ENCODE measurements at places on chromosomes 5 and 9.

DNA sequence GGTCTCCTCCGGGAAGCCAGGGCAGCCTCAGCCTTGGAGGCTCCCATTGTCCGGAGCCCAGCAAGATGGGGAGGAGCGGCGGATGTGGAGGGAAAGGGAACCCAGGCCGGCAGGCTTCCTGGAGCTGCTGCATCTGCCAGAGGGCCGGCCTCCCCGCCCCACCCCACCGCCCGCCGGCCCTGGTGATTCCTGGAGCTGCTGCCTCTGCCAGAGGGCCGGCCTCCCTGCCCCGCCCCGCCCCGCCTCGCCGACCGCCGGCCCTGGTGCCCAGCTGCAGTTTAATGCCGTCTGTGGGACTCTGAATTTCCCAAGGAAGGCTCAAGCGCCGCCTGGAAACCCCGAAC, 31.6 kb downstream of the EXD3 start:
- H3K27me3 ChIP-seq: no peaks in the 10 kb centered on the region
- H3K36me3 ChIP-seq: no peaks in the 10 kb centered on the region
- no peak overlapping the region for H3K4me3 ChIP-seq
- no peak overlapping the region for H3K27ac ChIP-seq
- no peaks in the 10 kb centered on the region for H3K4me1 ChIP-seq
- DNase-seq: no peak

- H3K4me1 ChIP-seq: no peaks in the 10 kb centered on the region
- no peak overlapping the region for H3K27ac ChIP-seq
- DNase-seq: no peak
Observed at GRCh38 chr9:68791169-68791568, 86.1 kb downstream of the PIP5K1B start.

- peaks cover 31% of the 10 kb centered on the region for H3K4me1 ChIP-seq
- peak overlapping the region; percentile 70 for H3K27ac ChIP-seq
- peak overlapping the region; percentile 82 for H3K4me3 ChIP-seq
- DNase-seq: no peak
- H3K36me3 ChIP-seq: peaks cover 9% of the 10 kb centered on the region
- H3K27me3 ChIP-seq: no peaks in the 10 kb centered on the region
Observed at GRCh38 chr9:125747765-125748445, 732 bp downstream of the PBX3 start.

DNA sequence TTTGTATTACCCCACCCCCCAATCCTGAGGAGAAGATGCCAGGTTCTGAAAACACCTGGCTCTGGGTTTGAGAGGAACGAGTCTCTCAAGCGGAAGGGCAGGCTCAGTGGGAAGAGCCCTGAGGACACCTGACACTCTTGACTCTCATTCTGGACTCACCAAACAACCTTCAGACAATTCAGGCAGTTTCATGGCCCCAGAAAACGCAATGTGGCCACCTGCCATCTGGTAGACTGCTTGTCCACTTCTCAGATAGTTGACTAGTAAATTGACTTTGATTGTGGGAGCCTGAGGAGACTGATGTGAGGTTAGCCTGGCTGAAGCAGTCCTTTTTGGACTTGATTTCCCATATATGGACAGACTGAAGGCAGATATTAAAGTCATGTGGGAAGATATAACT, 117.5 kb upstream of the FSTL4 start:
- no peak overlapping the region for H3K4me3 ChIP-seq
- H3K4me1 ChIP-seq: no peaks in the 10 kb centered on the region
- H3K27ac ChIP-seq: no peak overlapping the region
- H3K36me3 ChIP-seq: no peaks in the 10 kb centered on the region
- no peaks in the 10 kb centered on the region for H3K27me3 ChIP-seq
- DNase-seq: no peak

- H3K4me1 ChIP-seq: peaks cover 29% of the 10 kb centered on the region
- no peaks in the 10 kb centered on the region for H3K36me3 ChIP-seq
- H3K4me3 ChIP-seq: no peak overlapping the region
- DNase-seq: no peak
- no peaks in the 10 kb centered on the region for H3K27me3 ChIP-seq
Observed at GRCh38 chr5:111997308-111997707, 240.3 kb upstream of the NREP start.

DNA sequence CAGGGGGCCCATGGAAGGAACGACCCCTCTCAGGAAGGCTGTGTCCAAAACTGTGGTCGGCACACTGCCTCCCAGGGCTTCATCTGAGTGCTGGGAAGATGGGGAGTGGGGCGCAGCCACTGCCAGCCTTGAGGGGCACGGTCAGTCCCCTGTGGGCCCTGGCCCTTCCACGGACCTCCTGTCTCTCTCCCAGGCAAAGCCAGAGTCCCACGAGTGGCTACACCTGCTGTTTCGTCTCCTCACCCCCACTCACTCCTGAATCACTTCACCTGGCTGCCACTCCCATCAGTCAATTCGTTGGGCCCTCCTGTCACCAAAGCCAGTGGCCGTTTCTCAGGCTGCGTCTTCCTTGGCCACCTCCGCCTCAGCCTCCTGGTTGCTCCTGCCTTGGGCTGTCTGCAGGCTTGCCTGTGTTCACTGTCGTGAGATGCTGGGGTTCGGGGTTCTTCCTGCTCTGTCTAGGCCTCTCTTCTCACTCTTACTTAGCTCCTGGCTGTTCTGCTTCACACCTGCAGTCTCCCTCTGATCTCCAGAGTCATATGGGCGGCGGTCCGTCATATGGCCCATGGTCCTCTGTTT, 58.8 kb upstream of the RNF130 start:
- peaks cover 26% of the 10 kb centered on the region for H3K27me3 ChIP-seq
- no peak overlapping the region for H3K4me3 ChIP-seq
- no peaks in the 10 kb centered on the region for H3K36me3 ChIP-seq
- DNase-seq: no peak

DNA sequence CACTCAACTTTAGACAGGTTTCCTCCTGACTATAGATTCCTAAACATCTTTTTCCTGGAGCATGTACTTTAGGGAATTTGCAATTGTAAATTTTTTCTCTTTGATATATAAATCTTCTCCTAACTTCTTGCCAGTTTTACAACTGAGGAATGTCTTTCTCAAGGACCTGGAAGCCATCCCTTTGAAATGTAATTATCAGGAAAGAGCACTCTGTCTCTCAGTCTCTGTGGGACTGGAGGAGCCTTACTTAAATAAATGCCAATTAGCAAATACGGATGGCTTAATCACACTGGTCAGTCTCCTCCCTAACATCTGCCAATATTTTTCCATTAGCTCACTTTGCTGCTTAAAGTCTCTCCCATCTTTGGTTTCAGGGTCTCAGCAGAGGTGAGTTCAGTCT, 344.3 kb upstream of the ARRDC3 start:
- H3K27me3 ChIP-seq: no peaks in the 10 kb centered on the region
- DNase-seq: no peak
- H3K4me3 ChIP-seq: no peak overlapping the region

DNA sequence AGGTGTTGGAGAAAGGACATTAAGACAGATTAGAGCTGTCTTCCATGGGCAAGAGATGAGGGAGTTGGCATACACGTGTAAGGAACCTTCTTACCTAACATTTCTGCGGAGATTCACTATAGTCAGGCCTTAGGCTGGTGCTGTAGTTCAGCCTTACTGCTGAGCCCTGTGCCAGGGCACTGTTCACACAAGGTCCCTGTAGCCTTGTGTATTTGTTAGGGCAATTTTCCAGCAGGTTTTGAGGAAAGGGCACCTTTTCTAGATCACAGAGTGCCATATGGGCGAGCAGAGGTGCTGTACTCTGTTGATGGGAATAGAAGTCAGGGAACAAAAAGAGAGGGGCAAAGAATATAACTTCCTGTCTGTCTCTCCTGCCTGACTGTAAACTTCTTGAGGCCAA, 15.6 kb downstream of the PALM2AKAP2 start:
- no peak overlapping the region for H3K27ac ChIP-seq
- no peak for DNase-seq
- no peak overlapping the region for H3K4me3 ChIP-seq
- H3K4me1 ChIP-seq: peaks cover 23% of the 10 kb centered on the region
- no peaks in the 10 kb centered on the region for H3K36me3 ChIP-seq

GRCh38 chr9:13770956-13771355, 491.5 kb upstream of the MPDZ start:
- no peak overlapping the region for H3K27ac ChIP-seq
- H3K4me3 ChIP-seq: no peak overlapping the region
- no peaks in the 10 kb centered on the region for H3K36me3 ChIP-seq

DNA sequence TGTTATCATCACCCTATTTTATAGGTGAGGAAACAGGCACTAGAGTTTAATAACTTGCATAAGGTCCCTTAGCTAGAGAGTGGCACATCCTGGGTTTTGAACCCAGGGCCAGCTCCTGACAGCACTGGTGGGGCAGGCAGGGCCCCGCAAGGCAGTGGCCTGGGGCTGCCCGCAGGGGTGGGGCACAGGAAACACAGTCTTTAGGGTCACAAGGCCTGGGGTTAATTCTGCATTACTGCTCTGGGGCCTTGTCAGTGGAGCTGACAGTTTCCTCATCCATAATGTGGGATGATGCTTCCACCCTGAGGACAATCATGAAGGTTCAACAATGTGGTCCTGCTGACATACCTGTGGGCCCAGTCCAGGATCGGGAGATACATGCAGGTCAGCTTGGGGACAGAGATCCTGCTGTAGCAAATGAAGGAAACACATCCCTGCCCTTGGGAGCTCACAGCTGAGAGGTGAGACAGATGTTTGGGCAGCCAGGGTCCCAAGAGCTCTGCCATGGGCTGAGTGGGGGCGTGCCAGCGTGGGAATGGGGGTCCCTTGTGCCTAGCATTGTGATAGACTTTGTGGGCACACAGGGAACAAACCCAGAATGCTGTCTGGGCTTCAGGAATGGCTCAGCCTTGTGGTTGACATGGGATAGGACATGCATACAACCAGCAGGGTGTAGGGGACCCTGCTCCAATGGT, 14.7 kb downstream of the FGF18 start:
- H3K36me3 ChIP-seq: no peaks in the 10 kb centered on the region
- no peaks in the 10 kb centered on the region for H3K27me3 ChIP-seq
- H3K4me1 ChIP-seq: no peaks in the 10 kb centered on the region
- no peak overlapping the region for H3K4me3 ChIP-seq

DNA sequence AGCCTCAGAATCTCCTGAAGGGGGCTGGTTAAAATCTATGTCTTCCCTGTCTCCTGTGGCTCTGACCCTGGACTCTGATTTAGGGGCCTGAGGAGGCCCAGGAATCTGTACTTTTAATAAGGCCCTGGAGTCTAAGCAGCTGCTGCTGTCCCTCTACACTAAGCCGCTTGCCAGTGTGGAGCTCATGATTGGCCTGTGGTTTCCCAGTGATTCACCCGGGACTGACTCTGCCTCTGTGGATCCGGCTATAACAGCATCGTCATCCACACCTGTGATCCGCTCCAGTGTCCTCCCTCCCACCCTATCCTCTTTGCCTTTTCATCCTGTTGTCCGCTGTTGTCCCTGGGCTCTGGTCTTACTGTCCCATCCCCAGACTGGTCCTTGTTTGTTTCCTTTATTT, 3.7 kb downstream of the SLC31A2 start:
- no peak overlapping the region for H3K4me3 ChIP-seq
- peaks cover 13% of the 10 kb centered on the region for H3K4me1 ChIP-seq
- H3K27ac ChIP-seq: peak overlapping the region; percentile 90
- no peak for DNase-seq
- no peaks in the 10 kb centered on the region for H3K27me3 ChIP-seq
- peaks cover 16% of the 10 kb centered on the region for H3K36me3 ChIP-seq

DNA sequence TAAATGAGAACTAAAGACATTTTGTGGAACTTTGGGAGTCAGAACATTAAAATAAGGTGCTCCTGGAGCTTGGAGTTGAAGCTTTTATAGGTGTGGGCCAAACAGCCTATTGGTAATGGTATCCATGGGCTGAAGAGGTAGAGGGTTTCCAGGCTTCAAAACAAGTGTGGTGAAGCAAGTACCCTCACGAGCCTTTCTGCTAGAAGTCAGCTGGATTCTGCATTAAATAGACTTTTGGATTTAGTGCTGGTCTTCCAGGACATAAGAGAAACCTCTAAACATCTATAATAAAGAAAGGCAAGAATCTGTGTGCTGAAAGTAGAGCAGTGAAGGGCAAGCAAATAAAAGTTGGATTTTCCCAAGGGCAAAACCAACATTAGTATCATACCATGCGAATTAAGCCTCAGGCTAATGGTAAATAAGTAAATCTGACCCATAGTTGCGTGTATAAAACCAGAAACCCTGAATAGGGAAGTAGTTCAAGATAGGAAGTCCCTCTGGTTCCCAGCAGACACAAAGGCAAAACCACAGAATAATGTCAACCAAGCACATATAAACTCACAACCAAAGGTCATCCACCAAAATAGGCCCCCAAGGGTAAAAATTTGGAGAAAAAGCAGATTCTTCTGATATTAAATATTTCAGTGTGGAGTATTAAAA, 306.3 kb downstream of the TLE4 start:
- H3K4me3 ChIP-seq: no peak overlapping the region
- H3K4me1 ChIP-seq: no peaks in the 10 kb centered on the region
- no peak for DNase-seq
- H3K27ac ChIP-seq: no peak overlapping the region
- no peaks in the 10 kb centered on the region for H3K36me3 ChIP-seq
- peaks cover 30% of the 10 kb centered on the region for H3K27me3 ChIP-seq

DNA sequence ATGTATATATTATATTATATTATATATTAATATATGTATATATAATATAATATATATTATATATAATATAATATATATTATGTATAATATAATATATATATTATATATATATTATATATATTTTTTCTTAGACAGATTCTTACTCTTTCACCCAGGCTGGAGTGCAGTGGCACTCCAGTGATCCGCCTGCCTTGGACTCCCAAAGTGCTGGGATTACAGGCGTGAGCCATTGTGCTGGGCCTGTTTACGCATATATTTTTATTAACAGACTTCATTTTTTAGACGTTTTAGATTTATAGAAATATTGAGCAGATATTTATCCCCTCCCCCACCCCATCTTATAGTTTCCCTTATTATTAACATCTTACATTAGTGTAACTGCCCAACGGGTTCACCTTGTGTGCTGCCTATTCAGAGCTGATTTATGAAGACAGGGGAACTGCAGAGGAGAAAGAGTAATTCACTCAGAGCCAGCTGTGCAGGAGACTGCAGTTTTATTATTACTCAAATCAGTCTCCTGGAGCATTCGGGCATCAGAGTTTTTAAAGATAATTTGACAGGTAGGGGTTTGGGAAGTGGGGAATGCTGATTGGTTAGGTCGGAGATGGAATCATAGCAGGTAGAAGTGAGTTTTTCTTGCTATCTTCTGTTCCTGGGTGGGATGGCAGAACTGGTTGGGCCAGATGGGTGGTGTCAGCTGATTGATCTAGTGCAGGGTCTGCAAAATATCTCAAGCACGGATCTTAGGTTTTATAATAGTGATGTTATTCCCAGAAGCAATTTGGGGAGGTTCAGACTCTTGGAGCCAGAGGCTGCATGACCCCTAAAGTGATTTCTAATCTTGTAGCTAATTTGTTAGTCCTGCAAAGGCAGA, 93.4 kb downstream of the UNC13B start:
- no peaks in the 10 kb centered on the region for H3K4me1 ChIP-seq
- DNase-seq: no peak
- H3K4me3 ChIP-seq: no peak overlapping the region
- H3K27me3 ChIP-seq: no peaks in the 10 kb centered on the region

- H3K27me3 ChIP-seq: peaks cover 77% of the 10 kb centered on the region
- no peak for DNase-seq
- H3K27ac ChIP-seq: no peak overlapping the region
- no peaks in the 10 kb centered on the region for H3K4me1 ChIP-seq
- no peaks in the 10 kb centered on the region for H3K36me3 ChIP-seq
- no peak overlapping the region for H3K4me3 ChIP-seq
Observed at GRCh38 chr5:83467371-83468035, 4.0 kb upstream of the VCAN start.

All from RWPE2 (cell line).